ENCODE measurements at places on chromosomes 1 and 21. TPM values are rescaled to one million over a fixed set of nuclear protein-coding genes. Genes with fewer than 3 reads are reported as not detected.

The IL20 gene
- 1.5 TPM for total RNA-seq

The ANGPTL7 gene
- 30.3 TPM for total RNA-seq

The SH2D2A gene
- total RNA-seq, result 4.6 TPM

The CYP2J2 gene
- 8.3 TPM for total RNA-seq

The AGL gene
- 26.6 TPM for total RNA-seq

The FAM229A gene
- 8.8 TPM for total RNA-seq

The PTPRU gene
- total RNA-seq, result 33.1 TPM

The UMODL1 gene
- not detected for total RNA-seq

DNA sequence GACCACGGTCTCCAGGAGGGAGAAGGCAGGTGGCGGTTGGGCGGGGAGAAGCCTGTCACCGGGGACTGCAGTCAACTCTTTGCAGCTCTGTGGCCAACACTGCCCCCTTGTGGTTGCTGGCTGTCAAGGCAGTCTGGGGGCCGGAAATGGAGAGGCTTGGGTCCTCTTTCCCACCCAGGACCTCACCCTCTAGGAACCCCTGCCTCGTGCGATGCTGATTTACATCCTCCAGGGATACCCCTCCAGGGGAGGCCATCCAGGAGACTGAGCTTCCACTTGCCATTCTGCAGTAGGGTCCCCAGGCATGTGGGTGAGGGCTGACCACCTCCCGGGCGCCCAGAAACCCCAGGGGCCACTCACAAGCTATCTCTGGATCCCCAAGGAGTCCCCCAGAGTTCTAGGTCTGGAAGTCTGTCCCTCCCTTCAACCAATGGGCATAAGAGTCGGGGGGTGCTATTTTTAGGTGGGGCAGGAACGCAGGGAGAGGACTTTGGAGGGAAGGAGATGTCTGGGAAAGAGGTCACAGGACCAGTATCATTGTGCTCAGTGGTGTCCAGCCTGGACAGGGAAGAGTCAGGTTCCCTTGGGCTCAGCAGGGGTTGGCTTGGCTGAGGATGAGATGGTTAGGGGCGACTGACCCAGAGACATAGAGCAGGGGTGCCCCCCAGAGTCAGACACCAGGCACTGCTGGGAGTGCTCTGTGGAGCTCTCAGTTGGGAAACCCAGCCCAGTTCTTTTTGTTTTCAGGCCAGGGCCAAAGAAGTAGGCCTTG lies 7.1 kb upstream of the GPR61 start:
- peak; percentile 70 for DNase-seq

DNA sequence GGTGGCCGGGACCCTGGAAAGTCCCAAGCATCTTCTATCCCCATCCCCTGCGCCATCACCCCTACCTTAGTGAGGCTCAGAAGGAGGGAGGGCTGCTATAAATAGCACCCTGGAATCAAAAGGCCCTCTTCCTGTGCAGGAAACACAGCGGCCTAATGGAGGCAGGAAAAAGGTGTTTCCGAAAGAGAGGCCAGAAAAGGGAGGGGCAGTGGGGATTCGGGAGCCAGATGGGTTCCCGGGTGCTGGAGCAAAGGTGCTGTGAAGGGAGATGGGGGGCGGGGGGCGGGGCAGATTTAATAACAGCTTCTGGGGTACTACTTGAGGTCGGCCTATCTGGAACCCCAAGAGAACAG lies 16.6 kb downstream of the NAV1 start:
- DNase-seq, result no peak

- no peak for DNase-seq
Measured at GRCh38 chr21:31623664-31624063, 35.8 kb upstream of the SOD1 start.

GRCh38 chr1:200226268-200226968 lies 183.4 kb downstream of the ZNF281 start:
- no peak for DNase-seq

DNA sequence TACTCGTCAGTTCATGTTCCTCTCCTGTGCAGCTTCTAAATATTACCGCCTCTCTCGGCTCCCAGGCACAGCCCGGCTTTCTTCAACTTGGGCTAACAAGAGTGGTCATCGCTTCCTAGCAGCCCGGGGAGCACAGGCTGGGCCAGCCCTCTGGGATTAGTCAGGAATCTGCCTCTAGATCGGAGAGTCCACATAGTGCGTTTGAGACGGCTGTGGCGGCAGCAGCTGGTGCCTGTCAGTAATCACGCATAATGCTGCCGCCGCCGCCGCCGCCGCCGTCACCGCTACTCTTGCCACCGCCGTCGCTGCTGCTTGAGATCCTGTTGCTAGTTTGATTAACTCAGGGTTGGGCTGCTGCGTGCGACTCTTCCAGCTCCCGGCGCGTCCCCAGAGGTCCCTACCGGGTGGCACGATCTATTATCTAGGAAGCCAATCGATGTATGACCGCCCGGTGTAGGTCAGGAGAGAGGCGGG lies at the start of gene RXRG:
Gene RXRG (minus strand): TSS at position 230 of the 474 bp plus-strand sequence. CDS start 233 bp downstream, outside the sequence.
- DNase-seq, result no peak

DNA sequence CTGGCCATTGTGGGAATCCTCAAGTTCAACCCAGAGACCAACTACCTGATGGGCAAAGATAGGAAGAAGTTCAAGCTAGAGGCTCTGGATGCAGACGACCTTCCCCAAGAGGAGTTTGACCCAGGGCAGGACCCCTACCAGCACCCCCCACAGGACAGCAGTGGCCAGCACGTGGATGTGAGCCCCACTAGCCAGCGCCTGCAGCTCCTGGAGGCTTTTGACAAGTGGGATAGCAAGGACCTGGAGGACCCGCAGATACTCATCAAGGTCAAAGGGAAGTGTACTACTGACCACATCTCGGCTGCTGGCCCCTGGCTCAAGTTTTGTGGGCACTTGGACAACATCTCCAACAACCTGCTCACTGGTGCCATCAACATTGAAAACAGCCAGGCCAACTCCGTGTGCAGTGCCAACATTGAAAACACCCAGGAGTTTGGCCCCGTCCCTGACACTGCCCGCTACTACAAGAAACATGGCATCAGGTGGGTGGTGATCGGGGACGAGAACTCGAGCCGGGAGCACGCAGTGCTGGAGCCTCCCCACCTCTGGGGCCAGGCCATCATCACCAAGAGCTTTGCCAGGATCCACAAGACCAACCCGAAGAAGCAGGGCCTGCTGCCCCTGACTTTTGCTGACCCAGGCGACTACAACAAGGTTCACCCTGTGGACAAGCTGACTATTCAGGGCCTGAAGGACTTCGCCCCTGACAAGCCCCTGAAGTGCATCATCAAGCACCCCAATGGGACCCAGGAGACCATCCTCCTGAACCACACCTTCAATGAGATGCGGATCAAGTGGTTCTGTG lies 30.6 kb upstream of the GPR137B start:
- no peak for DNase-seq

GRCh38 chr1:25468033-25468432 lies 37.3 kb downstream of the MACO1 start:
- no peak for DNase-seq

DNA sequence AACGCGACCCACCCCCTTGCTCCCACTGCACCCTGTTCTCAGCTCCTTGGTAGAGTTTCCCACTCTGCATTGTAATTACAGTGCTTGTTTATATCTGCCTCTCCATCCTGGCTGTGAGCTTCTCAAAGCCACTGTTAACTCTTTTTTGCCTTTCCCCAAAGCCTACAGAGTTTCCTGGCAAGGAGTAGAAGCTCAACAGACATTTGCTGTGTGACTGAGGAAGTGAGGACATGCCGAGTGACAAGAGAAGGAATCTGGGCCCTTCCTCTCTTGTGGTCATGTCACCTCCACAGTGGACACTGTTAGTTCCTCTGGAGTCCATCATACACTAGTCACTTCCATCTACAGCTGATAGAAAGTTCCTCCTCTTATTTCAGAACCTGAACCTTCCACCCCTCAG lies 6.1 kb upstream of the IGSF8 start:
- no peak for DNase-seq

- DNase-seq, result no peak
Measured at GRCh38 chr1:218034468-218034867, 250.6 kb upstream of the RRP15 start.

DNA sequence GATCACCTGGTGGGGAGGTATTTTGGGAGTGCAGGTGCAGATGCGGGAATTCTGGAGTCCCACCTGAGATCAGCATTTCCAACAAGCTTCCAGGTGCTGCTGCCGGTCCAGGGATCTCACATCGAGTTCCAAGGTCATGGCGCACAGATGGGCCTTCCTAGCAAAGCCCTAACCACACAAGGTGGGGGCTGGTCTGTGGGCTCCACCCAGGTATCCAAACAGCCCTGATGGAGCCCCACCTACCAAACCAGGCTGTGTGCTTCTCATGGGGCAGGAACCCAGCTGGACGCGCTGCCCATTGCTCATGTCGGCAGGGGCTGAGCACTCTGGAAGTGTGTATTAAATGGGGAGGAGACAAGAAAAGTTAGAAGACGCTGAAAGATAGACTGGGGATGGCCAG lies 35.0 kb upstream of the TMEM51 start:
- no peak for DNase-seq

DNA sequence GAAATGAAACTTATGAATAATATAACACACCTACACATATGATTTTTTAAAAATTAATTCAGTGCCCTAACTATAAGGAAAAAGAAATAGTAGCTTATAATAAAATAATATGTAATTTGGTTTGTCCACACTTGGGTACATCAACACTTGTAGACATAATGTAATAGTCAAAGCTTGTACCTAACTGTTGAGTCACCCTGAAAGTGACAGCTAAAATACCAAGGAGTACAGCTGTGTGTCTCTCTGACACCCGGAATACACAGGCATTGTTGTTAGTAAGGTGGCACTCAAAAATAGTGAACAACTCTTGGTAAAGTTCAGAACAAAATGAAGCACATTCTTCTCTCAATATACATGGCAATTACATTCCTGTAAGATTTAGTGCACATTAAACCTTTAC lies 243.4 kb downstream of the TRABD2B start:
- no peak for DNase-seq

GRCh38 chr1:15524021-15524282 lies at the start of gene CASP9:
TSS of gene CASP9 (minus strand) at chr1:15524215. CDS start at chr1:15524200, 15 bp downstream.
- no peak for DNase-seq

DNA sequence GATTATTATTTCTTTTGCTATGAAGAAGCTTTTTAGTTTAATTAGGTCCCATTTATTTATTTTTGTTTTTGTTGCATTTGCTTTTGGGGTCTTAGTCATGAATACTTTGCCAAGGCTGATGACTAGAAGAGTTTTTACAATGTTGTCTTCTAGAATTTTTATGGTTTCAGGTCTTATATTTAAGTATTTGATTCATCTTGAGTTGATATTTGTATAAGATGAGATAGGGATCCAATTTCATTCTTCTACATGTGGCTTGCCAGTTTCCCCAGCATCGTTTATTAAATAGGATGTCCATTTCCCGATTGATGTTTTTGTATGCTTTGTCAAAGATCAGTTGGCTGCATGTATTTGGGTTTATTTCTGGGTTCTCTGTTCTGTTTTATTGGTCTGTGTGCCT lies 8.5 kb upstream of the ACBD6 start:
- DNase-seq, result no peak

- DNase-seq, result no peak
Measured at GRCh38 chr1:154626456-154627256, 18.7 kb upstream of the ADAR start.

DNA sequence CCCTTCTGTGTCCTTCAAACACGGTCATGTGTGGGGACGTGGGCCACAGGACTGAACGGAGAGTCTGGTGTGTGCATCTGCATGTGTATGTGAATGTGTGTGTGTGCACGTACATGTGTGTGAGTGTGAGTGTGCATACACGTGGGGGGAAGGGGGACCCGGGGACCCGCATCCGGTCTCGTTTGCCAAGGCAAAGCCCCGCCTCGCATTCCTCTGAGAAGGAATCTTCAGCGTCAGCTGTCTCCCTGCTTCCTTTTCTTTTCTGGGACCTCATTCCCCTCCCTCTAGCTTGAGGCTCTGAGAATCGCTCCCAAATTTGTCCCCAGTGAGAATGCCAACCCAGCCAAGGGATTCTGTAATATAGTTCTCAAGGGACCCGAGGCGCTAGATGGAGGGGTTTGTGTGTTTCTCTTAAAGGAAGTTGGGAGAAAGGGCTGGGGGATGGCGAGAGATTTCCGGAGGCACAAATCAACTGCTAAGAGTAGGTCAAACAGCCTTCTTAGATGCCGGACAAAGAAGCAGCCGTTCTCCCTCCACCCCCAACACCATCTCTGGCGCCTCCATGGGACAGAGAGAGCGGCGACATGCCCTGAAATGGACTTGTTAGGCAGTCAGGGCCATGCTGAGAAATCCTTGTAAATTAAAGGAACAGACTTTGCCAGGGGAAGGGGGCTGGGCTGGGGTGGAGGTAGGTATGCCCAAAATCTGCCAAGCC lies 6.6 kb downstream of the IFFO2 start:
- no peak for DNase-seq

DNA sequence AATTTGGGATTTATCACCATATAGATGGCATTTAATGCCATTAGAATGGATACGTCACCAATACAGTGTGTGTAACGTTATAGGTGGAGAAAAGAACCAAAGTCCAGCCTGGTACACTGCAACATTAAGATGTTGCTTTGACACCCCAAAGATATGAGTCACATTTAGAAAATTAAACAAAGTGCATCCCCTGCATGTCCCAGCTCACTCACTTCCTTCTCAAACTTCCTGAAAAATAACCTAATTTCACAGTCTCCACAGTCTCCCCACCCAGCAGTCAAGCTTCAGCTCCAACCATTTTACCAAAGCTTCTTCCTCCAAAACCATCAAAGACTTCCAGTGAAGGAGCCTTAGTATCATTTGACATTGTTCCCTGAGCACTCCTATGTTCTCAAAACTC lies 111.9 kb downstream of the OMA1 start:
- no peak for DNase-seq

- no peak for DNase-seq
Measured at GRCh38 chr1:62295921-62296491, 23.2 kb downstream of the KANK4 start.

- no peak for DNase-seq
Measured at GRCh38 chr1:67336783-67337182, 29.1 kb downstream of the IL12RB2 start.

DNA sequence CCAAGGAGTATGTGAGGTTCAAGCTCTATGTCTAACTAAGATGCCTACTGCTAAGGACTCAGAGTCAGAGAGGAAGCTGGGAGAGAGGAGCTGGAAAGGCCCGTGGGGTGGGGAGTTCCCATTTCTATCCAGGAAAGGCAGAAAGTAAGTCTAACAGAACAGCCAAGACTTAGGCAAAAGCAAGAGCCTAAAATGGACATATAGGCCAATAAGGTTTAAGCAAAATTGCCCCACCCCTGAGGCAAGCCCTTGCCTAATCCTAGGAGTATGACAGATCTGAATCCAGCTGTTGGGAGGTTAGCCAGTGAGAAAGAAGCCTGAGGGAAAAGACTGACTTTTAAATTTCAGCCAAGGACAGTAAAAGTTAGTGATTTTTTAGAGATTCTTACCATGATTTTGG lies 1.6 kb upstream of the KLHDC9 start:
- DNase-seq, result peak; percentile 22

DNA sequence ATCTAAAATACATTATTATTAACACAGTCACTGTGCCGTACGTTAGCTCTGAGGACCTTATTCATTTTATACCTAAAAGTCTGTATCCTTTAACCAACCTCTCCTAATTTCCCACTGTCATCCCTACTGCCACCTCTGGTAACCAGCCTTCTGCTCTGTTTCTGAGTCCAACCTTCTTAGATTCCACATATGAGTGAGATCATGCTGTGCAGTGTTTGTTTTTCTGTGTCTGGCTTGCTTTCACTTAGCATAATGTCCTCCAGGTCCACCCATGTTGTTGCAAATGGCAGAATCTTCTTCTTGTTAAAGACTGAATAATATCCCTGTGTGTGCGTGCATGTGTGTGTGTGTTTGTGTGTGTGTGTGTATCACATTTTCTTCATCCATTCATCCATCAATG lies 64.2 kb downstream of the ETS2 start:
- DNase-seq, result no peak
